ENCODE measurements at places on chromosomes 7 and 10. TPM values are rescaled to one million over a fixed set of nuclear protein-coding genes. Genes with fewer than 3 reads are reported as not detected.

The BUD31 gene
- 167 TPM for total RNA-seq

The DOCK1 gene
- 24.8 TPM for total RNA-seq

The ATOH7 gene
- total RNA-seq: not detected

DNA sequence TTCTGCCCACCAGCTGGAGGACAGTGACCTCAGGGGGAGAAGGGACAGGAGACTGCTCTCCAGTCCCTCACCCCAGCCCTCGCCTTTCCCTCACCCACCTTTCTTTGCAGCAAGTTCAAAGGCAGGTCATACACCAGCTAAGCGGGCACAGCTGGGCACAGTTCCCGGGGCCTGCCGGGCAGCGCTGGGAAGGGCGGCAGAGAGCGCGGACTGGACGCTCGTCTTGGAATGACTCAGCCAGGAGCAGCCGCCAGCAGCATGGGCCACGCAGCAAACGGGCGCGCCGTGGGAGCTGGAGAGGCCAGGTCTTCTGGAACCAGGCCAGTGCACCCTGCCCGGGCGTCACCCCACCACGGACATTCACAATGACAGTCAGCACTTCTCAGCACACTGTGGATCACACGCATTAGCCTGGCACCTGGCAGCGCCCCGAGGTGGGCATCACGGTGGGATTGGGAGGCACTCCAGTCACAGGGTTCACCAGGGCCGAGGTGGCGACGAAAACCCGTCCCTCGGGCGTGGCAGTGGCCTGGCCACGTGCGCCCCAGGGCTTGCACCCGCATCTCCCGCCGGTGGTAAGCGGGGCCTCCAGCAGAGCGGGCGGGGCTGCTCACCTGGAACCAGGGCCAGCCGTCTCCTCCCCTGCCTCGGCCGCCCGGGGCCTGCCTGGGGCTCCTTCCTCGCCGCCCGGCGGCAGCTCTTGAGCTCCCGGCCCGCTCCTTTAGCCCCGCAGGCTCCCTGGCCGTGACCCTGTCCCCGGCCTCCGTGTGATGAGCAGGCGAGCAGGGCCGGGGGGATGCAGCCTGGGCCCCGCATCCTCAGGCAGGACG is 29.0 kb upstream of the WDFY4 start:
- H3K36me3 ChIP-seq: no peaks in the 10 kb centered on the region
- H3K27ac ChIP-seq: no peak overlapping the region
- H3K4me1 ChIP-seq: peaks cover 12% of the 10 kb centered on the region

DNA sequence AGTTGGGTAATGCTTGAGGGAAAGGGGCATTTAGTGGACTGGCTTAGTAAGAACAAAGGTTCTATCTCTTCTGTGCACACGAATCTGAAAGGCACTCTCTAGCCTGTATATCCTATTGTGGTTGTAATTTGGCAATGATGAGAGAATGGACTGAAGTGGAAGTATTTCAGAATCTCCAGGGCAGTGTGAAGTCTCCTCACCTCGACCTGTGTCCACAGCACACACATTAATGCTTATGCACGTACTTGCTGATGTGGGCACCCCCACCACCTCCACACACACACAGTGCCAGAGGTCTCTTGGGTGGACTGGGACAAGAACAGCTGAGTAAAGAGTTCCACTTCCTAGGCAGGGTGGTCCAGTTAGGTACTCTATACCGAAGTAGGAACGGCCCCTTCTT is 6.9 kb downstream of the SMC3 start:
- no peak for DNase-seq
- H3K4me1 ChIP-seq: no peaks in the 10 kb centered on the region
- no peak overlapping the region for H3K4me3 ChIP-seq
- H3K27ac ChIP-seq: no peak overlapping the region
- peaks cover 9% of the 10 kb centered on the region for H3K36me3 ChIP-seq
- no peaks in the 10 kb centered on the region for H3K27me3 ChIP-seq

DNA sequence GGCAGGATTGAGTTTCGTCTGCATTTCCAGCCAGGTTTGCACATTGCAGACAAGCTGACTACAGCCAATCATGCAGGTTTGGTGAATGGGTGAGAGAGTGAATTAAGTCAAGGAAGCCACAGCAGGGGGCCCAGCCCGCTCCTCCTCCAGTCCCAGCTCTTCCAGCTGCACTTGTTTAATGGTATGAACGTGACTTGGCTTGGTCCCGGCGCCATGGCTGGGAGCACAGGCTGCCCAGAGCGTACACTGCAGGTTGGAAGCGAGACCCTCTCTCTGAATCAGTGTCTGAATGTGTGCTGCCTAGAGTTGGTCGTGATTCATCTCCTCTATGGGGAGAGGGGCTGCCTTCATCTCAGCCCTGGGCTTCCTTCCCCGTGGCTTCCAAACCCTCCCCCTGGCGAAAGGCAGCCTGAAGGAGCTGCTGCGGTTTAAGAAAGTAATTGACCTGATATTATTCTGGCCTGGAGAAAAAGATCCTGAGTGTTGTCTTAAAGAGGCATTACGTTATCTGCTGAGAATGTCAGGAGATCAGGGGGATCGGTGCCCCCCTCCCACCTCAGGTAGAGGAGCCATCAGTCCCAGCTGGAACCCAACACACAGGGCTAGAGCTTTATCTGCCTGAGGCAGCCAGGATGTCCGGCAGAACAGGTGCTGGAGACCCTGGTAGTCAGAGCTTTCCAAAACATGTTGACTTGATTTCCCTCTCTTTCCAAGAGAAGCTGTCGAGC is 132.1 kb downstream of the COL26A1 start:
- no peak overlapping the region for H3K27ac ChIP-seq
- no peaks in the 10 kb centered on the region for H3K36me3 ChIP-seq
- H3K27me3 ChIP-seq: peaks cover 32% of the 10 kb centered on the region

- H3K36me3 ChIP-seq: peaks cover 25% of the 10 kb centered on the region
- DNase-seq: peak; percentile 52
- no peaks in the 10 kb centered on the region for H3K27me3 ChIP-seq
- H3K27ac ChIP-seq: peak overlapping the region; percentile 30
- no peak overlapping the region for H3K4me3 ChIP-seq
Measured at GRCh38 chr7:116258734-116259133, 48.4 kb downstream of the TES start.
